ENCODE measurements at places on chromosomes 1 and 21.
A peak's percentile ranks its signal among the peaks of the same experiment; 100 is the strongest.

- DNase-seq = peak; percentile 73
Measured at GRCh38 chr1:71561729-71562128, 480.9 kb upstream of the ZRANB2 start.

GRCh38 chr1:108557296-108557695, 2.6 kb upstream of the EEIG2 start:
- DNase-seq = no peak

DNA sequence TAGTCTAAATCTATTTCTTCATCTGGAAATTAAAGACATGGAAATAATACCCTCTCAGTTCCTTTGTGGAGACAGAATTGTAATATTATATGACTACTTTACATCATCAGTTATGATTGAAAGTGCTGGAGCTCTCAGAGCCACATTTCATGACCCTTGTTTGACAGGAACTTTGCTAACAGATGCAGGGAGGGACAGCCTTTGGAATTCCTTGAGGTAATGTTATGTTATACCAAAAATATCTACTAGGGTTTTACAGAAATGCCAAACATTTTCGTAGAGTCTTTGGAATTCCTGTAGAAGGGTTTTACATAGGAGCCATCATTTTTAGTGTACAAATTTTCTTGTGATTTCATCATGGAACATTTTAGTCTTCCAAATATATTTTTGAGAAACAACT, 57.4 kb upstream of the ADAMTS5 start:
- DNase-seq = no peak

DNA sequence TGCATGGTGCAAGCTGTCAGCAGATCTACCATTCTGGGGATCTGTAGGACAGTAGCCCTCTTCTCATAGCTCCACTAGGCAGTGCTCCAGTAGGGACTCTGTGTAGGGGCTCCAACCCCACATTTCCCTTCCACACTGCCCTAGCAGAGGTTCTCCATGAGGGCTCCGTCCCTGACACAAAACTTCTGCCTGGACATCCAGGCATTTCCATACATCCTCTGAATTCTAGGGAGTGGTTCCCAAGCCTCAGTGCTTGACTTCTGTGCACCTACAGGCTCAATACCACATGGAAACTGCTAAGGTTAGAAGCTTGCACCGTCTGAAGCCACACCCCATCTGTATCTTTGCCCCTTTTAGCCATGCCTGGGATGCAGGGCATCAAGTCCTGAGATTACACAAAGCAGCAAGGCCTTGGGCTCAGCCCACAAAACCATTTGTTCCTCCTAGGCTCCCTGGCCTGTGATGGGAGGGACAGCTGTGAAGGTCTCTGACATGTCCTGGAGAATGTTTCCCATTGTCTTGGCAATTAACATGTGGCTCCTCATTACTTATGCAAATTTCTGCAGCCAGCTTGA, 117.0 kb upstream of the NFIA start:
- DNase-seq = no peak

DNA sequence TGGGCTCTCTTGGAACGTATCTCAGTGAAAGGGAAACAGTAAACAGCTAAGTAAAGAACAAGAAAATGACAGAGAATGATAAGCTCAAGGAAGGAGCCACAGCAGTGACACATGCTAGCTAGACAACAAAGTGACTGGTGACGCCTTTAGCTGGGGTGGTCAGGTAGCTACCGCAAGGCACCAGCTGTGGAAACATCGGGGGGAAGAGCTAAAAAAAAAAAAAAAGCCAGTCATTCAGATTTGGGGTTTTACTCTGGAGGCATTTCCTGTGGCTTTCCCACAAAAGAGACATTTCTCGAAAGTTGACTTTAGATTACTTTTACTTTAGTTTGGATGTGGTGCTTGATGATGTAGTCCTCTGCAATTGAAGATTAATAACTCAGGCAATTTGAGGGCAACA, 2.1 kb downstream of the FHAD1 start:
- no peak for DNase-seq

GRCh38 chr1:151324390-151324930, 2.8 kb downstream of the PI4KB start:
- DNase-seq = no peak

DNA sequence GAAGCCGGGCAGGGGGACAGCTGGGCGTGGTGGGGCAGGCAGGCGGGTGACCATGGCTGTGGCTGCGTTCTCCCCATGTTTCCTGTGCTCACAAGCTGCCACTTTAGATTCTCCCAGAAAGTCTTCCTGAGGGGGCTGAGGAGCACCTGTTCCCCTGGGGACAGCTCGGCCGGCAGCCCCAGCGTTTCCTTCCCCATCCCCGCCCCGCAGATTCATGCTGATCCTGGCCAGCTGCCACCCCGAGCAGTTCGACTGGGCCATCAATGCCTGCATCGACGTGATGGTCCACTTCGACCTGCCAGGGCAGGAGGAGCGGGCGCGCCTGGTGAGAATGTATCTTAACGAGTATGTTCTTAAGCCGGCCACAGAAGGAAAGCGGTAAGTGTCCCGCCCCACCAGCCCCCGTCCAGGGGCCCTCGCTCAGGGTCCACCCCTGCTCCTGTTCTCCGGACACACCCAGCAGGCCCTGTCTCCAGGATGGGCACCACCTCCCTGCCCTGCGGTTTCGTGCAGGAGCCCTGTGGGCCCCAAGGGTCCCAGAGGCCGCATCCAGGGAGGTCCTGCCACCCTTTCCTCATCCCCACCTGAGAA, 10.9 kb upstream of the ATAD3B start:
- no peak for DNase-seq

DNA sequence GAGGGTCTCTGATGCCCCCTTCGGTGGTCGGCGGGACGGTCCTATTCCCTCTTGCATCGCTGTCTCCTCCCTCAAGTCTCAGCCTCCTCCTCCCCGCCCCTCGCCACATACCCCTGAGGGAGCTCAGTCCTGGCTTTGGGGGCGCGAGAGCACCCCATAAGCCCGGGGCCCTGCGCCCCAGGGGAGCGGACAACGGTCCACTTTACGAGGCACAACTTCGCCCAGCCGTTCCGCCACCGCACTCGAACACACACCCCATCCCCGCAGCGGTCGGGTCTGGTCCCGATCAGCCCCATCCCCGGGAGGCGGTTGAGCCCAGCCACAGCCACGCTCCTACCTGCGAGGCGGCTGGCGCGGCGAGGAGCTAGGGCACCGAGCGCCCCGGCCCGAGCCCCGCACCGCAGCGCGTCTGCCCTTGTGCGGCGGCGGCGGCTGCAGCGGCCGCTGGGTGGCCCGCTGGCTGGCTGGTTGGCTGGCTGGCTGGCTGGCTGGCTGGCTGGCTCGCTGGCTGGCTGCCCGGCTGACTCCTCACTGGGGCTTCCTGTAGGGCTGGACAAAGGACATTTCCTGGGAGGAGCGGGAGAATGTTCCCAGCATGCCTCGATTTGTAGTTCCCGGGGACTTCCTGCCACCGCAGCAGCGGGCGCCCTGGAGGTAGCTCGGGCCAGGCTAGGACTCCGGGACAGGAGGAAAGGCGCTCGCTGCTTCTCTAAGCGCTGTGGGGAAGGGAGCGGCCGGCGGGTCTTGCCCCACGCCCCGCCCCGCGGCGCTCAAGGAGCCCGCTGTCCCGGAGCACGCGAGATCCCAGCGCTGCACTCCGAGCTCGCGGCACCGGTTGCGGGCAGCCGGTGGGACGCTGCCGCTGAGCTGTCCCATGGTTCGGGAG, at the start of gene ZNF697:
Gene ZNF697, minus strand, starts transcription at position 533 of the 886 bp plus-strand sequence. CDS start 22,166 bp downstream, outside the sequence.
- DNase-seq = peak; percentile 85

DNA sequence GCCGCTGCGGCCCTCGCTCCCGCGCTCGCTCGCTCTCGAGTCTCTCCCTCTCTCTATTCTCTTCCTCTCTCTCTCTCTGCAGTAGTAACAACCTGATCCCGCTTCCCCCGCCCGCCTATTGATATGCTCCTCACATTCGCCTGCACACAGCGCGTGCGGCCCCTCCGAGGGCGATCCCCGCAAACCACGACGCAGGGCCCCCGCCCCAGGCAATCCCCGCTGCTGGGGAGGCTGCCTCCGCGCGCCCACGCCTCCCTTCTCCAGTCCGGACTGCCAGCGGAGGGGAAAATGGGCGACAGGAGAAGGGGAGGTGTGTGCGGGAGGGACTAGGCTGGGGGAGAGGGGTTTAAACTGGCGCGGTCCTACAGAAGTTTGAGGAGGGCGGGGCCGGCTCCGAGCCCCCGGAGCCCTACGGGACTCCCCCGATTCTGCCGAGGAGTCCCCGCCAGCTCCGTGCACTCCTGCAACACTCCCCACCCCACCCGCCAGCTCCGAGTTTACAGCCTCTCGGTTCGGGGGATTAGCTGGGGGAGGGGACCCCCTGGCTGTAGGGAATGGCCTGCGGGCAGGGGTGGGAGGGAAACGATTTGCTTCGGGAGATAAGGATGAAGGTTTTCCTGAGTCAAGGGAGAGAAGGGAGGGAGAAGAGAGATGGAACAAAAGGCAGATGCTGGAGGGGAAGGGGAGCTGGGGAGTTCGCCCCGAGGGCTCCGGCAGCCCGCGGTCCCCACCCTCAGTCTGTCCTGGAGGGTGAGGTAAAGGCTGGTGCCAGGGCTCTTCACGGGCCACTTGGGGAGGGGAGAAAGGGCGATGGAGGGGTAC, 66.6 kb downstream of the SYT2 start:
- no peak for DNase-seq

DNA sequence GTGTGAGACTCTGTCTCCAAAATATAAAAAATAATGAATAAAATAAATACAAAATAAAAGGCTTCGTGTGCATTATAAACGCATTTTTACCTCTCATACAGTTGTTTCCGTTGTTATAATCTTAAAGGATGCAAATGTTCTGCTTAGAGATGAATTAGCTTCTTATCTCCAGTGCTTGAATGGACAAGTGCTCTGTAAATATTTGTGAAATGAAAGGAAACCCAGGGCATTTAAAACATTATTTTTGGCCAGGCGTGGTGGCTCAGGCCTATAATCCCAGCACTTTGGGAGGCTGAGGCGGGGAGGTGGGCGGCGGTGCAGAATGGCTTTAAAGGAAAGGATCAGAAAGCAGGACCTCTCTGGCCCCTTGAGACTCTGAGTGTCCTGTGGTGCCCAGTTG, 94.5 kb downstream of the HUNK start:
- DNase-seq = no peak

GRCh38 chr21:17901458-17902079, 82.4 kb upstream of the C21orf91 start:
- DNase-seq = no peak

DNA sequence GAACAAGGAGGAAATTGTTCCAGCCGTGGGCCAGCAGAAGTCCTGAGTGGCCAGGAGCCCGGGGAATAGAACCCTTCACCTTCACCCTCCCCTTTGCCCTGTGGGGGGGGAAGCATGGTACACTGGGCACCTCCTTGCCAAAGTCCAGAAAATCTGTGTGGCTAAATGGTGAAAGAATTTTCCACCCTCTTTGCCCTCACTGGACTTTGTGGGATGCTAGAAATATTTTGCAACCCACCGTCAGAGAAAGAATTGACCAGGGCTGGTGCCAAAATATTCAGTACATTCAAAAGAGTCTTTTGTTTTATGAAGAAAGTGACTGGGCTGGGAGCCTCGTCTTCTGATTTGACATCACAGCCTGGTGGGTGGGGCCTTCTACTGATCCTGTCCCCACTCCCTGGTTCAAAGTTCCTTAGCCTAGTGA, 14.6 kb downstream of the NFASC start:
- peak; percentile 81 for DNase-seq

DNA sequence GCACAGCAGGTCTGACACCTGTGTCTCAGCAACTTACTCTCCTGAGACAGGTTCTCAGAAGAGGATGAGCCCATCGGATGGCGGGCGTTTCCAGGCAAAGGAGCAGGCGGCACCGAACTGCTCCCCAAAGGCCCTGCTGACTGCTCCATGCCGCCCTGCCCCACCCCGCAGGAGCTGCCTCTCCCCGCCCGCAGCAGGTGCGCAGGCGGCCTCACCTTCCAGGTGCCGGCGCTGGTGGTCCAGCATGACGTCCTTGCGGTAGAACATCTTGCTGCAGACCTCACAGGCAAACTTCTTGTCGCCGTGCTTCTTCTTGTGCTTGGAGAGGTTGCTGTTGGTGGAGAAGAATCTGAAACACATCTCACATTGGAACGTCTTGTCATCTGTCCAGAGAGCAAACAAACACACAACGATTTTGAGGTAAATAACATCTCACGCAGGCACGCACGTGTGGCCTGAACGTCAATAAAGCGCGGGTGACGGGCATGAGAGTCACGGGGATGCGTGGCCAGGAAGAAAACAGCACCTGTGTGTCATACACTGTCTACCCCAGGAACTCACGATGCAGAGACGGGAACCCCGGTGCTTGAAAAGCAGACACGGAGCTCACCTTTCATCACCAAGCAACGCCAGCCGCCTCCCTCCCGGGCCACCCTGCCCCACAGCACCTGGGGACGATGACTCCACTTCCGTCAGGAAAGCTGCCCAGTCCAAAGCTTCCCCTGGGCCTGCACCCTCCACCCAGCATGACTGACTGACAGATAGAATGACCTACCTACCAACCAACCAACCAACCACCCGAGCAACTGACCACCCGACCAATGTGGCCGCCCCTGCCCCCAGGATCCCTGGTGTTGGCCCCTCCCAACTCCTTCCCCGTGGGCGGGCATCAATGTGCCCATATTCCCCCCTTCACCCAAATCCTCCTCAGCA, 50.9 kb downstream of the PRDM15 start:
- DNase-seq = peak; percentile 7

DNA sequence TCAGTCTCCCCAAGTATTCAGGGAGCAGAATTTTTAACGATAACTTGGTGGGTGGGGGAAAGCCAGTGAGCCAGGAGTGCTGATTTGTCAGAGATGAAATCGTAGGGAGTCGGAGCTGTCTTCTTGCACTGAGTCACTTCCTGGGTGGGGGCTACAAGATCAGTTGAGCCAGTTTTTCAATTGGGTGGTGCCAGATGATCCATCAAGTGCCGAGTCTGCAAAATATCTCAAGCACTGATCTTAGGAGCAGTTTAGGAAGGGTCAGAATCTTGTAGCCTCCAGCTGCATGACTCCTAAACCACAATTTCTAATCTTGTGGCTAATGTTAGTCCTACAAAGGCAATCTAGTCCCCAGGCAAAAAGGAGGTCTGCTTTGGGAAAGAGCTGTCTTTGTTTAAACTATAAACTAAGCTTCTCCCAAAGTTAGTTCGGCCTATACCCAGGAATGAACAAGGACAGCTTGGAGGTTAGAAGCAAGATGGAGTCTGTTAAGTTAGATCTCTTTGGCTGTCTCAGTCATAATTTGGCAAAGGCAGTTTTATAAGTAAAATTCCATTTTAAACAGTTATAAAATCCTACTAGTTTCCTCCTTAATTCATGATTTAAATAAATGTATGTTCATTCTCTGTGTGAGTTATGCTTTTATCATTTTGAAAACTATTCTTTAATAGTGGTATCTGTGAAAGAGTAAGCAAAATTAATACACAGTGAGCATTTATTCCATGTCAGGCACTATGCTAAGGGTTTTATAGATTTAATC, 51.7 kb downstream of the SLC16A1 start:
- DNase-seq = no peak

DNA sequence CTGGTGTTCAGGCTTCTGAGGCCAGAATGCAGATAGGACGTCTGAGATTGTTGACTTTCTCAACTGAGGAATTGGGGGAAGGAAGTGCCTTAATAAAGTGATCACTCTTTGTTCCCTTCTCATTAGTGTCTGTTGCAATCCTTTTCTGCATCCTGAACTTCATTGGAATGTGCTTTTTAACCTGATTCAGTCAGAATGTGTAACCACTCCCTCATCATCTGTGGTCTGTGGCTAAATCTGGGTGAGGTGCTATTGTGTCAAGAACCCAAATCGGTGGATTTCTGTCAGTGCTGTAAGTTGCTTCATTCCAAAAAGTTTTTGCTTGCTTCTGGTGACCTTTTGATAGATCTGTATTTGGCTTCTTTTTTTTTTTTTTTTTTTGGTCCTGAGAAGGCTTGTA, 38.2 kb downstream of the ARID1A start:
- no peak for DNase-seq

- DNase-seq = no peak
Measured at GRCh38 chr1:217188280-217189237, 442.3 kb downstream of the GPATCH2 start.
